ENCODE measurements at places on chromosomes 2 and 18.

- DNase-seq: no peak
These were observed 7.3 kb downstream of the XRCC5 start for GRCh38 chr2:216116418-216116817.

DNA sequence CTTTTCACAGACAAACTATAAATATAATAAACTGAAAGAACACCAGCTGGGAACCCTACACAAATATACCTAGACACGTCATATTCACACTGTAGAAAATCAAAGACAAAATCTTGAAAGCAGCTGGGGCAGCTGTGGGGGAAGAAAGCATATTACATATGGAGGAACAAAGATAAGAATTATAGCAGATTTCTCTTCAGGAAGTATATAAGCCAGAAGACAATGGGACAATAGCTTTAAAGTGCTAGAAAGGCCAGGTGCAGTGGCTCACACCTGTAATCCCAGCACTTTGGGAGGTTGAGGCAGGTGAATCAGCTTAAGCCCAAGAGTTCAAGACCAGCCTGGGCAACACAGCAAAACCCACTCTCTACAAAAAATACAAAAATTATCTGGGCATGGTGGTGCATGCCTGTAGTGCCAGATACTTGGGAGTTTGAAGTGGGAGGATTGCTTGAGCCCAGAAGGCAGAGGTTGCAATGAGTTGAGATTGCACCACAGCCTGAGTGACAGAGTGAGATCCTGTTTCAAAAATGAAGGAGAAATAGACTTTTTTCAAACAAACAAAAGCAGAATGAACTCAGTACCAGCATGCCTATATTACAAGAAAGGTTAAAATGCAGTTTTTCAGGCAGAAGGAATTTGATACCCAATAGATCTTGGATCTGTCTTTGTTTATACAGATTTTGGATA lies 26.8 kb upstream of the ERCC3 start:
- DNase-seq: no peak

- no peak for DNase-seq
These were observed 25.4 kb downstream of the MYO7B start for GRCh38 chr2:127560931-127561280.

DNA sequence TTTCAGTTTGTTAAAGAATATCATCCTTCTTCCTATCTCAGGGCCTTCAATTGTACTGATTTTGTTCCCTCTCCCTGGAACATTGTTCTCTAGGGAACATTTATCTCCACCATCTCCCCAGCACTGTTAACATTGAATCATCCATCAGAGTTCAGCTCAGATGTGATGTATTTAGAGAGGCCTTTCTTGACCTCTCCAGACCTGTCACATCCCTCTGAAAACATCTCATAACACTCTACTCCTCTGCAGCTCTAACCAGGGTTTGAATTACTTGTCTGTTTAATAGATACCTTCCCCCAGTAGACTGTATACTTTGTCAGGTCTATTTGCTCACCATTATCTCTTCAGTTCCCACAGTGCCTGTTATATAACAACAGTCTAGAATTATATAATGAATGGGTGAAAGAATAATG lies 98.6 kb downstream of the GALNT1 start:
- DNase-seq: no peak

- DNase-seq: no peak
These were observed 166.1 kb upstream of the ZNF521 start for GRCh38 chr18:25517881-25518715.

DNA sequence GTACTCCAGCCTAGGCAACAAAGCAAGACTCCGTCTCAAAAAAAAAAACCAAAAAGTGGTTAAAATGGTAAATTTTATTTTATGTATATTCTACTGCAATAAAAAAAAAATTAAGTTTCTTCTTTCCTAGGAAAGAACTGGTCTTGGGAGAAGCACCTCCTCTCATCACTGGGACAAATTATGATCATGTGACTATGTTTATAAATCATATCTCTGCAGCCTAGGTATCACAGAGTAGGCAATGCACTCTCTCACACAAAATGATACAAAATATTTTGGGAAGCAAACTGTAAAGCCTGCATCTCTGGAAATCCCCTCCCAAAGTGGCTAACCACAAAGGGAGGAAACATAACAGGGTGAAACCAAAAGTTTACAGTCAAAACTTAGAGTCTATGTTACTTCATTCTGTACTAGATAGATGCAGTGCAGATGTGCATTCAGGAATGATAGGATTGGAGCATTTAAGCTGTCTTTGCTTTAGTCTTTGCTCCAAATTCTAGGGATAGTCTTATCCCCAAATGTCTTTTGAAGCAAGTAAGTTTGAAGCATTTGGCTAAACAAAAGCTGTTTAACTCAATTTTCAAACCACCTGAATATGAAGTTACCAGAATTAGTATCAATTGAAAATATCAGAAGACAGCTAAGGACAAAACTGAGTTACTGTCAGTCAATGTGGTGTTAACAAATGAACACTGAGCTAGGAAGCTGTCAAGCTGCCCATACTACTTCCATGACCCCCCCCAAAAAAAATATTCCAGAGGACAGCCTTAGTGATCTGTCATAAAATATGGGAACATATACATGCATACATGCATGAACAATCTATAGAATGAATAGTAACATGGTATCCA lies 21.1 kb upstream of the MALT1 start:
- no peak for DNase-seq

DNA sequence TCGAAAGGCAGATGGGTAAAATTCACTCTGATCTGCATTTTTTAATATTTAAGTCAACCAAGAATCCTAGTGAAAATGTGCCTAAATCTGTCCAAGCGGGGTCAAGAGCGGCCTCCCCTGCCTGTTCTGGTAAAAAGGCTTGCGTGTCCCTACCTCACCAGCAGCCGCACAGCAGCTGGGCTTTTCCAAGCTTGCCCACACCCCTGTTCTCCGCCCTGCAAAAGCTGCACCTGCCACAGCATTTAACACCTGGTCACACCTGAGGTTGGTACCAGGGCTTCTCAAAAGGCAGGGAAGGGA lies 25.8 kb upstream of the TMEM182 start:
- no peak for DNase-seq

DNA sequence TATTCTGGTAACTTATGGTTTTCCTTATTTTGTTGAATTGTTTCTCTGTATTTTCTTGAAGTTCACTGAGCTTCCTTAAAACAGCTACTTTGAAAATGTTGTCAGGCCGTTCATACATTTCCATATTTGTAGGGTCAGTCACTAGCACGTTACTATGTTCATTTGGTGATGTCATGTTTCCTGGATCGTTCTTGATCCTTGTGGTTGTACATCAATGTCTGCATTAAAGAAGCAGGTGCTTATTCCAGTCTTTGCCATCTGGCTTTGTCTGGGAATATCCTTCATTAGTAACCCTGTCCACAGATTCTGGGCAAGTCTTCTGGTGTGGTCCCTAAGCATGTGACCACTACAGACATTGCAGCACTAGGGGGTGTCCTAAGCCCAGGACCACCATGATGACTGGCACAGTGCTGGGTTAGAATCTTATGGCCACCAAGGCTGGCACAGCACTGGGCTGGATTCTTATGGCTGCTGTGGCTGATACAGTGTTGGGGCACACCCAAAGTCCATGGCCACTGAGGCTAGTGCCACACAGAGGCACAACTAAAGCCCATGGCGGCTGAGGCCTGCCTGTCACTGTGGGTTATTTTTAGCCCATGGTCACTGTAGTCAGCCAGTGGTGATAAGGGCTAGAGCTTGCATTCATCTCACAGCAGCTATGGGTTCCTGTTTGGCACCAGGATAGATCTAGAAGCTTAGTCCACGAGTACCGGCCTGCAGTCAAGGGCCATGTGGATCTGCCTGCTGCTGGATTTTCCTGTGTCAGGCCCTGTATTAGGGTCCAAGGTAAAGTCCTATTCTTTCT lies 13.2 kb downstream of the VWA3B start:
- DNase-seq: no peak

- DNase-seq: no peak
These were observed 21.1 kb upstream of the GALNT5 start for GRCh38 chr2:157236404-157236803.

- DNase-seq: no peak
These were observed 74.0 kb downstream of the NAB1 start for GRCh38 chr2:190722835-190723234.

DNA sequence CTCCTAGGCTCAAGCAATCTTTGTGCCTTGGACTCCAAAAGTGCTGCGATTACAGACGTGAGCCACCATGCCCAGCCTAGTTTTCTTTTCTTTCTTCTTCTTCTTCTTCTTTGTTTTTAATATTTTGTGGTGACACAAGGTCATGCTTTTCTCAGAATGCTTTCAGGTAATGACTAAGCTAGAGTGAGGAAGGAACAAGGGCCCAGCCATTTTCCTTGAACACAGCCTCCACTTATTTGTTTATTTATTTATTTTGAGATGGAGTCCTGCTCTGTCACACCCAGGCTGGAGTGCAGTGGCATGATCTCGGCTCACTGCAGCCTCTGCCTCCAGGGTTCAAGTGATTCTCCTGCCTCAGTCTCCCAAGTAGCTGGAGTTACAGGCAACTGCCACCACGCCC lies 74.3 kb upstream of the ST3GAL5 start:
- DNase-seq: no peak

DNA sequence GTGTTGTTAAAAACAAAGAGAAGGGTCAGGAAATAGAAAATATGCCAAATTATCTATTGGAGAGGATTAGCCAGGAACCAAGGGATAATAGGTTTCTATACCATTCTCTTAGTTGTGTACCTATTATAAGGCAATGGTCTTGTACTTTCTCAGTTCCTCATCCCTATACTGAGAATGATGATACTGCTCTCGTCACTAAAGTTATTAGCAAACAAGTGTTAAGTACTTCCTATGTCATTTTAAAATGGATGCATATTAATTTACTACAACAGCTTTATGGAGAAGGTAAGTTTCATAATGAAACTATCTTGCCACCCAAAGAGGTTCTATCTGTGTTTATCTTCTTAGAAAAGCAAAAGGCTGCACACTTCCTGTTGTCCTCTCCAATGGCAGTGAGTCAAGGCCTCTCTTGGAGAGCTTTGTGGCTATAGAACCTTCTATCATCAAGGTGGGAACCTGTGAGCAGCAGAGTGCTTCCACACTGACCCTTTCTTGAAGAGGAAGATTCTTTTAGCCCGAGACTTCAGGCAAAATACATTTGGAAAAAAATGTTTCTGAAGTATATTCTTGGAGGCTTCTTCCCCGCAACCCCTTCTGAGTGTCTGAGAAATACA lies 460.7 kb upstream of the FANCL start:
- no peak for DNase-seq

GRCh38 chr2:74843899-74844298 lies 10.0 kb downstream of the HK2 start:
- DNase-seq: no peak

- no peak for DNase-seq
These were observed 189.1 kb downstream of the WDPCP start for GRCh38 chr2:63399156-63399555.

- DNase-seq: no peak
These were observed 76.0 kb upstream of the EPC2 start for GRCh38 chr2:148568597-148568996.

GRCh38 chr18:9428862-9429661 lies 46.3 kb upstream of the RALBP1 start:
- no peak for DNase-seq

GRCh38 chr18:35095983-35096676 lies 54.9 kb downstream of the MAPRE2 start:
- DNase-seq: no peak

DNA sequence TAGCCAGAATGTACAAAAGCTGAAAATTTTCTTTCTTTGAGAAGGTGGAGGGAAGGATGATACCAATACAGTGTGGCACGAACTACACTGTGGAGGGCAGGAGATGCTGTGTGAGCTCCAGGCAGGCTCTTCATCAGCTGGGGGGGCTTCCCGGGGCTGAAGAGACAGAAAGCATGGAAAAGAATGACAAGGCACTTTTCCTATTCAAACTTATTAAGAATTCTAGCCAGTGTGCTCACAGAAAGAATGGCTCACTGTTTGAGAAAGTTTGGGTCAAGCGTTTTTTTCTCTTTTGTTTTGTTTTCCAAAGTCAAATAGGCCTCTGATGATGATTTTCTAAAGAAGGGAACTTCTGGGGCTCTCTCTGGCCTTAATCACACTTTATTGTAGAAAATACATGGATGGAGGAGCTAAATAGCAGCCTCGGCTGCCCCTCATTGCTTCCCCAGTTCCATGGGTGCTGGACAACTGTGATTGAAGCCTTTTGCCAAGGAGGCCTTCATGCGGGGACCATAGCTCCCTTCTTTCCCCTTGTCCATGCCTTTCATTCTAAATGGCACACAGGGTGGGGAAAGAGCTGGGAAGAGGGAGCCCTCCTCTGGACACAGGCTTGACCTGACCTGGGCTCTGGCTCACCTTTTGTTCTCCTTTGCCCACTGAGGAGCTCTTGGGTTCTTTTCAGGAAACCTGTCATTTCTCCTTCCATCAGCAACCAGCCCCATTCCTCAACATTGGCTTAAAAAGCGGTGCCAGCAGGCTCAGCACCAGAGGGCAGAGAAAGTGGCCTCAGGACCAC lies 130.6 kb downstream of the TDRD15 start:
- DNase-seq: no peak

DNA sequence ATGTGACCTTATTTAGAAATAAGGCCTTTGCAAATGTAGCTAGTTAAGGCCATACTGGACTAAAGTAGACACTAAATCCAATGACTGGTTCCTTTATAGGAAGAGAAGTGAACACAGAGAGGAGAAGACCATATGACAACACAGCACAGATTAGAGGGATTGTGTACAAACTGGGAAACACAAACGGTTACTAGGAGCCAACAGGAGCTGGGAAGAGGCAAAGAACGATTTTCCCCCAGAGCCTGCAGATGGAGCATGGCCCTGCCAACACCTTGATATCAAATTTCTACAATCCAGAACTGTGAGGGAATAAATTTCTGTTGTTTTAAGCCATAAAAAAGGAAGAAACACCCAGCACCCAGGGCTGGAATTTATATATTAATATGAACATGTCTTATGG lies 38.7 kb upstream of the COL5A2 start:
- no peak for DNase-seq

GRCh38 chr2:8346208-8346607 lies 335.6 kb upstream of the ID2 start:
- no peak for DNase-seq

DNA sequence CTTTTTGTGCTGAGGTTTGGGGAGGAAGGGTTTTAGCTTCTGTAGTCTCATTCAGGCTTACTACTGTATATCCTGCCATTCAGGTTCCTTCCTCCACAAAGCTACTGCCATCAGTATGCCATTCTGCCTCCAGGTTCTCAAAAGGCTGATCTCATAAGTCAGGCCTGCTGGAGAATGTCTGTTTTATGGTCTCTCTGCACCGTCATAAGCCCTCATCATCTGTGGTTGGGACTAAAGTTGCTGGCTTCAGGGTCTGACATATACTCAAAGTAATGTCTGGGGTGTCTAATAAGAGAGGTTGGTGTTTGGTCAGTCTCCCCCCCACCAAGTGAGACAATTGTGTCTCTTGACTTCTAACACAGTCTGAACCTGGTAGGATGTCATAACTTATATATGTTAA lies 36.2 kb upstream of the CCBE1 start:
- no peak for DNase-seq

DNA sequence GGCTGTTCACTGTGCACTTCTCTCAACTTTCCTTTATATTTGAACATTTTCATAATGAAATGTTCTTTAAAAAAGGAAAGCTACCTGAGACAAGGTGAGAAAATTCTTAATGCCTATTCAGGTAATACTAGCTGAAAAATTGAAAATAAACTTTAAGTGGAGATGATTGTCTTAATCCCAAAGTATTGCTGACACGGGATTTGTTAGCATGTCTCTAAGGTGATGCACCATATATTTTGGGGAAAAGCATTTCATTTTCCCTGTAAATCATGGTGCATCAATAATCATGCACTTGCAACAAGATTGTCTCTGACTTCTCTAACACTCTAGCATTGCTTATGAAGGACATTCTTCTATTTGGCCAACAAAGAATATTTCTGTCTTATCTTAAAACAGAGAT lies 848.0 kb downstream of the DPP10 start:
- DNase-seq: no peak

GRCh38 chr2:166410828-166411472 lies 35.2 kb upstream of the SCN9A start:
- DNase-seq: no peak

All from activated CD8-positive, alpha-beta memory T cell treated with anti-CD3 and anti-CD28 coated beads for 4 hours (primary cell).